Hepatocyte (in vitro differentiated cells): ENCODE measurements at places on chromosomes 4 and X. TPM values are rescaled to one million over a fixed set of nuclear protein-coding genes. Genes with fewer than 3 reads are reported as not detected.

DNA sequence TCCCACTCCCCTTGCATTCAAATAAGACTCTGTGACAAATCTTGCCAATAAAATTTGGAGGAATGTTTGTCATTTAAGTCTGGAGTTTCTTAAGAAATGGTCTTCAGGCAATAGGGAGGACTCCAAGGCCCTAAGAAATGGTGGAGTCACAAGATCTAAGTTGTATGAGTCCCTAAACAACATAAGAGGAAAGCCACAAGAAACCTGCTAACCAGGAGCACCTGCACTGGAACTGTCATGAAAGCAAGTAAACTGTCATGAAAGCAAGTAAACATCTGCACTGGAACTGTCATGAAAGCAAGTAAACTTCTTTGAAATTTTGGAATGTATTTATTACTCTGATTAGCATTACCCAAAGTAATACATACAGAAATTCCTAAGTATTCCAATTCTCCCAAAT lies 3.5 kb downstream of the CNOT6L start:
- no peak overlapping the region for H3K4me3 ChIP-seq
- no peak overlapping the region for H3K27ac ChIP-seq
- no peaks in the 10 kb centered on the region for H3K36me3 ChIP-seq
- no peak for DNase-seq
- peaks cover 10% of the 10 kb centered on the region for H3K4me1 ChIP-seq

- H3K27me3 ChIP-seq = no peaks in the 10 kb centered on the region
- H3K4me1 ChIP-seq = peaks cover 3% of the 10 kb centered on the region
- DNase-seq = peak; percentile 26
- H3K27ac ChIP-seq = no peak overlapping the region
Observed at GRCh38 chr4:183872531-183872930, 32.6 kb upstream of the STOX2 start.

- H3K4me3 ChIP-seq = no peak overlapping the region
- DNase-seq = no peak
- no peaks in the 10 kb centered on the region for H3K27me3 ChIP-seq
Observed at GRCh38 chr4:15018361-15018760, 16.1 kb downstream of the CPEB2 start.

P2RY4 gene
- 0.87 and 3.3 TPM in 2 replicates for total RNA-seq
